ENCODE measurements at places on chromosomes 2 and 18. TPM values are rescaled to one million over a fixed set of nuclear protein-coding genes. Genes with fewer than 3 reads are reported as not detected.

The LRRC30 gene
- total RNA-seq: not detected

The ESCO1 gene
- total RNA-seq: 48.8 TPM

The WDR12 gene
- total RNA-seq: 58.6 TPM

The NR4A2 gene
- 0.56 TPM for total RNA-seq

The ST8SIA5 gene
- 0.04 TPM for total RNA-seq

The ASAP2 gene
- 26.1 TPM for total RNA-seq

The CTAGE1 gene
- not detected for total RNA-seq

The CCDC74A gene
- total RNA-seq: 25.6 TPM

The NT5DC4 gene
- total RNA-seq: not detected

The GPR75 gene
- 1.1 TPM for total RNA-seq

The RBBP8 gene
- total RNA-seq: 64.8 TPM

The ZNF385B gene
- total RNA-seq: 22.9 TPM

The RBM44 gene
- total RNA-seq: 0.34 TPM

Measured in neural progenitor cell (in vitro differentiated cells).